ENCODE measurements at places on chromosomes 3 and 15.

DNA sequence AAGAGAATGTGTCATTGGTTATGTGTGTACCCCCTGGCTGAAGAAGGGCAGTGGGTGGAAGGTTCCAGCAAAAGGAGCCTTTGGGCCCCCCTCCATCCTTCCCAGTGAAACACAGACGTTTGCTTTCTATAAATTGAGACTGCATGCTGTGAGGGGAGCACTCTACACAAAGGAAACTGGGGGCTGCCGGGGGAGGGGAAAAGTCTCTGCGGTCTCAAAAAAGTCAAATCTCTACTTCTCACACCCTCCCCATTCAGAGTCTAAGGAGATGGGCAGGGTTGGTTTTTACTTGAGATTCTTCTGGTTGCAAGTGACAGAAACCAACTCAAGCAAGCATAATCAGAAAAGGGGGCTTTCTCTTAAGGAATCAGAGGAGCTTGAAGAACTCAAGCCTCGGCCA lies 50.1 kb upstream of the TLE3 start:
- DNase-seq = no peak

DNA sequence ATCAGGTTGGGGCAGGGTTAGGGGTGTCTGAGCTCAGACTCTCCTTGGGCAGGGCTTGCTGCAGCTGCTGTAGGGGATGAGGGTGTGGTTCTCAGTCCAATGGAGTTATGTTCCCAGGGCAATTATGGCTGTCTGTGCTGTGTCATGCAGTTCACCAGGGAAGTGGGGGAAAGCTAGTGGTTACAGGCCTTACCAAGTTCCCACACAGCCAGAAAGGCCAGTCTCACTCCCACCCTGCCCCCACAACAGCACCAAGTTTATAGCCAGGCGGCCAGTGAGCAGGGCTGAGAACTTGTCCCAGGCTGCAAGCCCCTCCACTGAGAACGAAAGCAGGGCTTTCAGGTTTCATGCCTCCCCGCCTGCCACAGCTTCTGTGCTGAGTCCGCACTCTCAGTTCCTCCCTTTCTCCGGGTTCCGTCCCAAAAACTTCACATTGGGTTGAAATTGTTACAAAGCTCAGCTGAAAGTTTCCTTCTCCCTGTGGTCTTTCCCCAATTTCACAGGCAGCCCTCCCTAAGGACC lies 19.6 kb upstream of the CPOX start:
- DNase-seq = no peak

DNA sequence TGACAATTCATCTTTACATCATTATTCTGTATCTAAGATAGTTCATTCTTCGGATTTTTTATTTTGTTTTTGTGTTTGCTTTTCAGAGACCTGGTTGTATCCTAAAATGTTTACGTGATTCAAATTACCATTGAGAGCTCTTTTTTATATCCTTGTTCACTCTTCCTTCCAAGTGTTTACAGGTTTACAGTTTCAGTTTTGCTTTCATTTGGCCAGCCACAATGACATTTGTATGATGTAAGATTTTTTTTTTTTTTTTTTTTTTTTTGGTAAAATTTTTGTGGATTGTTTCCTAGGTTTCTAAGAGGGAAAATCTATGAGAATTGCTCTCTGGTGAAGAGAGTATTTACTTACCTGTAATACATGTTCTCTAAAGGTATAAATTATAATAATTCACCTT lies 55.0 kb downstream of the SETD5 start:
- no peak for DNase-seq

DNA sequence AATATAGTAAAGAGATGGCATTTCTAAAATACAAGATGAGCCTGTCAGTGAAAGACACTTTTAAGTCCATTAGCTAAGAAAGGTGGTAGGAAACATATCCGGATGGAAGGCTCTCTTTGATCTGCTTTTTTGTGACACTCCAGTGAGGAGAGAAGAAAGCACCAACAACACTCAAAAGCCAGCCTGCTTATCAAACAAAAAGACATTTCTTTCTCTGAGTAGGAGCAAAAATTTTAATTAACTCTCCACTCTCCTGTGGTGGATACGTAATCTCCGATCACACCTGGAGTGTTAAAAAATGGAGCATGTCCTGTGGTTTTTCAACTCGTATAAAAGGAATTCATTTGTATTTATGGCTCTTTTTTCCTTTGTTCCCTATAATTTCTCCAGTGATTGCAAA lies 65.3 kb downstream of the OXNAD1 start:
- DNase-seq = no peak

DNA sequence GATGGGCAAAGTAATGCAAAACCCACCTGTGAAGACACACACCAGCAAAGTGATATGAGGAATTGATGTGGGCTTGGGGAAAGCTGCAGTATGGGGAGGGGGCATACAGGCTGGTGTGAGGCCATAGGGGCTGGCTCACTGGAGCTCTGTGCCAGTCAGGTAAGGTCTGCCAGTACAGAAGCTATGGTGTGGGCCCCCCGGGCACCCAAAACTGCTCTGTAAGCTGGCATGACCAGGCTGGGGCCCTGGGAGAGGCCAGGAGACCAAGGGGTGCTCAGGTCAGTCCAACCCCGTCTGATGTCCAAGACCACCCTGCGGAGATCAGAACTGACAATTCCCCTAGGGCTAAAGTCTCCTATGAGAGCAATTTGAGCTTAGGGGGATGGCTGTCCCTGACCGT lies 163.1 kb downstream of the KCNMB2 start:
- DNase-seq = no peak

DNA sequence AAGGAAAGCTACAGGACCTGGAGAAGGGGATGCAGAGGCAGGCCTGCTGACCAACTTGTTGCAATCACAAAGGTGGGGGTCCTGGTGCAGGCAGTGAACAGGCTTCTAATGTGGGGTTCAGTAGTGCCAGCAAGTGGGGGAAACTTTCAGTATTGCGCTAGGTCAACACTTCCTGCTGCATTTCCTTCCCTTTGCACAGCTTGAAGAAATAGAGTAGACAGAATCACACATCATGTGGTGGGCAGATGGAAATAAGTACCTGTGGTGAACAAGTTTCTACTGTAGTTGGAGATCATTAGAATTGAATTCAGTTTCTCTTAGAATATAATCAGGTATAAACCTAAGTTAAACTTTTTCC lies 63.4 kb downstream of the RGMA start:
- no peak for DNase-seq

DNA sequence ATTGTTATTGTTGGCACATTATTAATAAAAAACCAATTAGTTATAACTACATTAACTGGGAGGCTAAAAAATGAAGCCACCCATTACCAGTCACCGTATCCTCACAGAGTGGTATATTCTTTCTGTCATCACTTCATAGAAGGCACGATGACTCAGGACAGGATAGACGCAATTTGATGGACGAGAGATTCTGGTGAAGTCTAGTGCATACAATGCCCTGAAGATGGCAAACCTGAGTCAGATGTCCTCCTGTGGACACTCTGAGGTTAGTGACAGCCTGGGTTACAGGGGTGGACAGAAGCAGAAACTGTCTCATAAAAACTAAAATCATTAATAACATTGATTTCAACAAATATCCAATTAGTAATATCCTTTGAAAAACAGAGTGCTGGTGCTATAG lies 150.3 kb downstream of the SLC9A9 start:
- no peak for DNase-seq

- no peak for DNase-seq
These were observed 23.5 kb upstream of the TNFSF10 start for GRCh38 chr3:172546628-172547214.

- no peak for DNase-seq
These were observed 154.3 kb downstream of the NSMCE3 start for GRCh38 chr15:29115093-29115991.

GRCh38 chr15:90087454-90088154 lies 14.7 kb downstream of the IDH2 start:
- no peak for DNase-seq

DNA sequence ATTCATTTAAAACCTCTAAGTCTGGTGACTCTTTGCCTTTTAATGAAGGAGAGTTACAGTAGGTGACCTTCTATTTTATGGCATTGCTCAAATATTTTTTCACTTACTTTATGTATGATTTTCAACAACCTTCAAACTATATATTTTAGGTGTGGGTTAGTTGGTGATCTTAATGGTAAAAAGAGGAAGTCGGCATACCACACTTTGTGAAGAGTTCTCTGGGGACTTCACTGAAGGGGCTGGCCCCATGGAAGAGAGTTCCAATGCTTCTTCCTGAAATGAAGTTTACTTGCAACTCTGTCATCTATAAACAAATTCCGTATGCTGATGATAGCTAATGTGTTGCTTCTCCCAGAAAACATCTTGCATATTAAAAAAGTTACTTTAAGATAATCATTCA lies 647.0 kb upstream of the SGO1 start:
- no peak for DNase-seq

- no peak for DNase-seq
These were observed 5.5 kb downstream of the BMF start for GRCh38 chr15:40102897-40103858.

GRCh38 chr3:115832265-115832664 lies 209.0 kb downstream of the GAP43 start:
- DNase-seq = no peak

- no peak for DNase-seq
These were observed 34.4 kb downstream of the TFRC start for GRCh38 chr3:196047391-196048030.

- DNase-seq = no peak
These were observed 148.3 kb downstream of the MBNL1 start for GRCh38 chr3:152416808-152417580.

DNA sequence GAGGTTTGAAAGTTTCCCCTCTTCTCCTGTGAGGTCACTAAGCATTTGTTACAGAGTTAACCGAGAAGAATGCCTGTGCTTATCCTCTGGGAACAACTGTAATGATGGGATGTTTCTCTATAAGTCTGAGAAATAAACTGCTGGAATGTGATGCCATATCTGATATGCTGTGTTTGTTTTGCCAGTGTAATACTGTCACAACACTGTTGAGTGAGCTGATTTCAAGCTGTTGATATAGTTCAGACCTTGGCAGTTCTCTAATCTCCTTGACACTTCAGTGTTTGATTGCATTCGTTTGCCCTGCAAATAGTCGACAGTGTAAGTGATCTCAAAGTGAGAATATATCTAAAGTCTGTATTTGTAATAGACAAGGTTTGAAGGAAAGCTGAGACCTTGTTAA lies 73.3 kb downstream of the PTPRG start:
- no peak for DNase-seq

GRCh38 chr3:81851176-81851575 lies 89.7 kb upstream of the GBE1 start:
- no peak for DNase-seq
